ENCODE measurements at places on chromosomes 2 and 18.

DNA sequence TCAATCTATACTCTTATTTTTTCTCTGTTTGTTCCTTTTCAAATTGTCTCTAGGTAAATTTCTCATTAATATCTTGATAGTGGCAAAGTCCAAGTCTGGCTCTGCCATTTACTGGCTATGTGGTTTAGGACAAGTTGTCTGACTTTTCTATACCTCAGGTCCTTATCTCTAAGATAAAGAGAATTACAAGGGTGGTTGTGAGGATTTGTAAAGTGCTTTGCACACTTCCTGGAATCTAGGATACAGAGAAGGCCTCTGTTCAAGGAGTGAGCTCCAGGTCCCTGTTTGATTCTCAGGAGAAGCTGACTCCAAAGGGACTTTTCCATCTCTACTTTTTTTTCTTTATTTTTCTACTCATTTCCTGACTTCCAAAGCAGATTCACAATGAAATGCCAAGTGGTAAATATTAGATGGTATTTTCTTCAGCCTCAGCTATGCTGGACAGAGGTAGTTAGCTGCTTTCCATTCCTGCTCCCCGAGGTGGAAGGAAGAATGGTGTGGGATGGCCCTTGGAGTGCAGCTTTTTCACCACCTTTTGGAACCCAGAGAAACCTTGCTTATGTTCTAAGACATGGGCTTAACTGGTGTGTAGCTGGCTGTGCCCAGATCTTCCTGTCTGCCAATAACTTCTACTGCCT lies 90.5 kb downstream of the GALNT1 start:
- no peak for DNase-seq

DNA sequence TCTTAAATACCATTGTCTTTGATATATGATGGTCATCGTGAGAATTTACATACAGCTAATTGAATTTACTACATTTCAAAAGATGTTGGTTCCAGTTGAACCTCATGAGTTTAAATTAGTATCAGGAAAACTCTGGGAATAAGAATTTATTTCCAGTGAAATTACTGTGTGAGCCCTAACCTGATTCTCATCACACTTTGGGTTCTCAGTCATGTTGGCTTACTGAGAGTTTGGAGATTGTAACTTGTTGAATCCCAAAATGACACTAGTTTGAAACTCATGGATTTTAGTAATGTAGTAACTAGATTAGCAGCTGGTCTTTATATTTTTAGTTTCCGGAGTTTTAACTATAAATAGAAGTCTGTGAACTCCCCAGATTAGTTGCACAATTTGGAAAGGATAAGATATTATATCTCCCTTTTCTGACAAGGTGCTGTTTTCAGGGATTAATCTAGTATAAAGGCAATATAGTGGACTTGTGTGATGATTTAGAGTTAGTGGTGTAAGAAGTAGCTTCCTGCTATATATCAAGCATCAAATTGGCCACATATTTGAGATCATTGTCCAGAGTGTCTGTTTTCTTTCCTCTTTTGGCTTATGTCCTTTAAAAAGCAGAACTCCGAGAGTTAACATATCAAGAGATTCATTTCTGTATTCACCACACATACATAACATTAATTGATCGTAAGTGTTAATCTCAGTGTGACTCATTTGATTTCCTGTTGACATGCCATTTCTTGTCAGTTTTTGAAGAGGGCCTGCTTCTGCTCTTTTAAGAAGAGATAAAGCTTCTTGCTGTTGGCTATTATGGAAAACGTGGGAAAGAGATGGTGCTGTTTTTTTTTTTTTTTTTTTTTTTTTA lies 15.7 kb downstream of the NDUFV2 start:
- DNase-seq = no peak

DNA sequence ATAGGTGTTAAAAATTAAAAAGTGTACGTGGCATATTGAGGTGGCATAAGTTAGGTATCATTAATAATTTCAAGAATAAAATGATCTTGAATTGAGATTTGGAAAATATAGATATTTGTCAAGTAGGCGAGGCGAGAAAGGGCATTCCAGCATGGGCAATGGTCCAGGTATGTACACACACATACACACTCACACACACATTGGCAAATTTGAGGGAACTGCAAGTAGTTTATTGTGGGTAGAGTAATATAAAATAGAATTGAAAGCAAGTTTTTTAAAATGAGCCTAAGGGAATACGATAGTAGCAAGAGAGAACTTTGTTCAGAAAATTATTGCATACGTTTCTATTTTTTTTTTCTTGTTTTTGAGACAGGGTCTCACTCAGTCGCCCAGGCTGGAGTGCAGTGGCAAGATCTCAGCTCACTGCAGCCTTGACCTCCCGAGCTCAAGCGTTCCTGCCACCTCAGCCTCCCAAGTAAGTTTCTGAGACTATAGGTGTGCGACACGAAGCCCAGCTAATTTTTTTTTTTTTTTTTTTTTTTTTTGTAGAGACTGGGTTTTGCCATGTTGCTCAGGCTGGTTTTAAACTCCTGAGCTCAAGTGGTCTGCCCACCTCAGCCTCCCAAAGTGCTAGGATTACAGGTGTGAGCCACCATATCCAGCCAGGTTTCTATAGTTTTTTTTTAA lies 96.7 kb upstream of the SLC39A10 start:
- no peak for DNase-seq

DNA sequence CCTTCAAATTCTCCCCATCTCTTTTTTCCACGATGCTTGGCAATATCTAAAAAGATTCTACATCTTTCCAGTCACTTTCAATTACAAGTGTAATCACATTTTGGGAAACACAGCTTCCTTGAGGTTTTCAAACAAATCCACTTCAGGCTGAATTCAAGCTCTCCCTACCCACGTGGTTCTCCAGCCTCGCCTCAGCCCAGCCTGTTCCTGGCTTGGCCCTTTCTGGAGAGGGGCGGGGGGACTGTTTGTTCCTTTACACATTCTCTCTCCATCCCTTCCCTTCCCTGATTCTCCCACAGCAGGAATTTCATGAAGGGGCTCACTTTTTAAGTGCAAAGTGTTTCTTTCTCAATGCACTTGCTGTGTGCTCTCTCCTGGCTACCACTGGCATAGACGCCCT lies 226.3 kb upstream of the SOX11 start:
- no peak for DNase-seq

DNA sequence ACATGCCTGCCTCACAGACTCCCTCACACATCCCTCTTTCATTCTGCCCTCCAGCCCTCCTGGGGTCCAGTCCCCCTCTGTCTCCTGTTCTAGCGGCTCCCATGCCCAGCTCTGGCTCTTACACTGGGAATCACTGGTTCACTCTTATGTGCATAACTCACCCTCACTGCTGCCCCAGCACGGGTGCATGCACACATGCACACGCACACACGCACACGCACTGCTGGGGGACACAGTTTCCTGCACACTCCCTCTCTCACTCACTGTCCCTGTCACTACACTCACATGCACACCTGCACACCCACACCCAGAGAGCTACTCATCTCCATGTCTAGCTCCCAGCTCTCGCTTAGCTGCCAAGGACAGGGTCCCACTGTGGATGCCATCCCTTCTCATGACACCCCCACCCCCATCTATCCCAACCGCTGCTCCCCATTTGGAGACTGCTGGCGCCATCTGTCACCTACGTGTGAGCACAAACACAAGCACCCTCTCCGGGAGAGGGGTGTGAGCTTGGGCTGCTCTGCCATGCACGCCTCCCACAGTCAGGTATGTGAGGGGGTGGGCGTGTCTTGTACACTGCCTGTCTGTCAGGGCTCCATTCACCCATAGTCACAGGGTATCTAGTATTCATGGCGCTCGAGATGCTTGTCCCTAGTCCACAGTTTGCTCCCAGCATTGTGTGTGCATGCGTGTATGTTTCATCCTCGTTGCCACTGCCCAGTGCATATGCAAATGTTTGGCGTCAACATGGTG lies 1.8 kb downstream of the ASIC4 start:
- no peak for DNase-seq

GRCh38 chr2:72895759-72896281 lies 8.6 kb downstream of the SPR start:
- DNase-seq = no peak

- DNase-seq = no peak
These were observed 78.7 kb downstream of the MYCN start for GRCh38 chr2:16019060-16019480.

GRCh38 chr18:6591491-6591890 lies 138.0 kb upstream of the ARHGAP28 start:
- no peak for DNase-seq

DNA sequence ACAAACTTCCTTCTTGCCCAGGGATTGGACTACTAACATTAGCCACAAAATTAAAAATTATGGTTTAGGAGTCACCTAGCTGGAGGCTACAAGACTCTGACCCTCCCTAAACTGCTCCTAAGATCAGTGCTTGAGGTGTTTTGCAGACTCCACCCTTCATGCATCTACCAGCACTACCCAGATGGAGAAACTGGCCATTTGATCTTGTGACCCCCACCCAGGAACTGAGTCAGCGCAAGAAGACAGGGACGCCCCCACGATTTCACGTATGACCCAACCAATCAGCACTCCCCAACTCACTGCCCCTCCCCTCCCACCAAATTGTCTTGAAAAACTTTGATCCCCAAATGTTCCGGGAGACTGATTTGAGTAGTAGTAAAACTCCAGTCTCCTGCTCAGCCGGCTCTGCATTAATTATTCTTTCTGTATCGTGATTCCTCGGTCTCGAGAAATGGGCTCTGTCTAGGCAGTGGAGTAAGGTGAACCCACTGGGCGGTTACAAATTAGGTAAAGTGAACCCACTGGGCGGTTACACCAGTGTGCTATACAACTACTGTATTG lies 40.1 kb upstream of the CCDC88A start:
- DNase-seq = no peak

GRCh38 chr2:28958689-28959088 lies 22.4 kb upstream of the TOGARAM2 start:
- peak; percentile 62 for DNase-seq

GRCh38 chr2:186347472-186347871 lies 138.6 kb upstream of the ZC3H15 start:
- DNase-seq = no peak

- DNase-seq = no peak
These were observed at the start of gene VSNL1 for GRCh38 chr2:17540093-17540812. Gene VSNL1 (plus strand): TSS chr2:17540696. CDS start chr2:17592075, 51,379 bp downstream.
